NCI-H774 (cell line): ENCODE measurements at places on chromosomes 16 and 17.
A peak's percentile ranks its signal among the peaks of the same experiment; 100 is the strongest.

DNA sequence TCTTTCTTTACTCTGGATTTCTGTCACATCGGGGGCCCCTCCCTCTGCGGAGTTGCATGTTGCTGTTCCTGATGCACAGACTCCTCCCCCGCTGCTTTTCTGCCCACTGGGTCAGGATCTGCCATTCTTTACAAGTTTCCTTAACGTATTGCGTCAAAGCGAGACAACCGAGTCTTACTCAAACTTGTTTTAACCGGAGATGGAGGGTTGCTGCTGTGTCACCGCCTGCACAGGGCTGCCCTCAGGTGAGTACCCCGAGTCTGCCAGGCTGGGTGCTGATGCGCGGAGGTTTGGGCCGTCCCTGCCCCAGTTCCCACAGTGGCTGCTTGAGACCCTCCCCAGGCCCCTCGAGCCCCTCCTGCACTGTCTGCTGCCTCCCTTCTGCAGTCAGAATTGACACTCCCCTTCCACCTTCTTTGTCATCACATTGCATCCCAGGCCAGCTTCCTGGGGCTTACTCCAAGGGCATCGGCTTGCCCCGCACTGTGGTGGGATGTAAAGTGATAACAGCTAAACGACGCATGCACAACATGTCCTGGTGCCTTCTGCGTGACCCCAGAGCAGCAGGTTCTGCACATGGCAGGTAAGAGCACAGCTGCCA lies 19.3 kb downstream of the CARHSP1 start:
- no peak for DNase-seq

- no peak for DNase-seq
These were observed 44.5 kb downstream of the CLEC16A start for GRCh38 chr16:10988879-10989278.

GRCh38 chr16:71542377-71542776 lies 16.2 kb downstream of the CHST4 start:
- DNase-seq = no peak

DNA sequence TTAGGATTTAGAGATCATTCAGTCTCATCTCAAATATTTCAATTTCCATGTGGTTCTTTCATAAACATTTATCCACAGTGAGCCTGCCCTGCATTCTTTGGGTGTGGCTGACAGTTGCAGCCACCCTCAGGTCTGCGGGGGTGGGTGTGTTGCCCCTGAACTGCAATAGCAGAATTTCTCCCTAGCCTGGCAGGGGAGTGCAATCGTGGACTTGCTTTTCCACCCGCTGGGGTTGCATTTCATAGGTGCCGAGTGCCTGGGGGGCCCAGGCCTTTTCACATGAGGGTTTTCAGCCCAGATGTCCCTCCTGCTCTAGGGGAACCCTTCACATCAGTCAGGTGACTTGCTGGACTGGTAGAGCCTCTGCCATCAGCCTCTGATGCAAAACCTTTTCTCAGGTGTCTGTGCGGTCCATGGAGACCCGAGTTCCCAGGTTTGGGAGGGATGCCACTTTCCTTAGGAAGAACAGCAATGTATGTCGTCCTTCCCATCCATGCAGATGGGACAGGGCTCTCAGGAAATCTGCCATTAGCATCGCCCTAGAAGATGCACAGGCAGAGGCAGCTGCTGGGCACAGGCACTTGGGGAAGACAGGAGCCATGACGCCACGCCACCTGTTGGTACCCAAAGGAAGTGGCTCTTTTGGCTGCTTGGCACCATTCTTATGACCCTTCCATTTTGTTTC lies 2.4 kb upstream of the USP36 start:
- DNase-seq = peak; percentile 71

DNA sequence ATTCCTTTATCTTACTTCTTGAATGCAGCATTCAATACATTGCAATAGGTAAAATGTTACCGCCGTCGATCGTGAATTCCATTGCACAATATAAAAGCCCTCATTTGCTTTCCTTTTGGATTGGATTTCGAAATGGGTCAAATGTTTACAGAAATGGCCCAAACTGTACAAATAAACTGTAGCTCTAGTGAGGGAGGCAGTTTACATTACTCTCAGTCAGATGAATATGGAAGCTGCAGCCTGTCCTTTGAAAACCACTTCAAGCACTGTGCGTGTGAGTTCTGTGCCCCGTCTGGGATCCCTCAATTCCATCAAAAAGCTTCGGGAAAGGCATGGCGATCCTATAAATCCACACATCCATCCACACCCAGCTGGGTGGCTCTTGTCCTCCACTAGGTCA lies 258.6 kb upstream of the FOXF1 start:
- DNase-seq = no peak

- DNase-seq = no peak
These were observed 882.8 kb upstream of the SOX9 start for GRCh38 chr17:71237903-71238538.

- no peak for DNase-seq
These were observed 85.9 kb upstream of the PLCG2 start for GRCh38 chr16:81693041-81693743.

DNA sequence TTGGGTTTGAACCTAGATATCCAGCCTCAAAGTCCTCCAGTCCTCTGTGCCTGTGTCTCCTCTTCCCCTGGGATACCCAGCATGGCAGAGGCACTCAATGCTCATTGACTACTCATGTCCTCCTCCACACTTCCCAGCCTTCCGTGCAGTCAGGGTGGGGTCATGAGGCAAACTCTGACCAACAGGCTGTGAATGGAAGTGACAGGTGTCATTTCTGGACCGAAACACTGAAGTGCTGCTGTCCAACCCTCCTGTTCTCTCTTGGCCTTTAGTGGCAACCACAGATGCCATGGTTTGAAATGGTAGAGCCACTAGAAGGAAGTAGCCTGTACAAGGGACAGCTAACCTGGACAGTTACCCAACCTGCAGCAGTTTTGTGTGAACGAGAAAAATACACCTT lies 46.7 kb upstream of the MAP3K14 start:
- DNase-seq = no peak

GRCh38 chr17:48610282-48611211 lies at the start of gene HOXB7:
TSS of gene HOXB7 (minus strand) at chr17:48611017. CDS start at chr17:48610918, 99 bp downstream.
- DNase-seq = peak; percentile 87

DNA sequence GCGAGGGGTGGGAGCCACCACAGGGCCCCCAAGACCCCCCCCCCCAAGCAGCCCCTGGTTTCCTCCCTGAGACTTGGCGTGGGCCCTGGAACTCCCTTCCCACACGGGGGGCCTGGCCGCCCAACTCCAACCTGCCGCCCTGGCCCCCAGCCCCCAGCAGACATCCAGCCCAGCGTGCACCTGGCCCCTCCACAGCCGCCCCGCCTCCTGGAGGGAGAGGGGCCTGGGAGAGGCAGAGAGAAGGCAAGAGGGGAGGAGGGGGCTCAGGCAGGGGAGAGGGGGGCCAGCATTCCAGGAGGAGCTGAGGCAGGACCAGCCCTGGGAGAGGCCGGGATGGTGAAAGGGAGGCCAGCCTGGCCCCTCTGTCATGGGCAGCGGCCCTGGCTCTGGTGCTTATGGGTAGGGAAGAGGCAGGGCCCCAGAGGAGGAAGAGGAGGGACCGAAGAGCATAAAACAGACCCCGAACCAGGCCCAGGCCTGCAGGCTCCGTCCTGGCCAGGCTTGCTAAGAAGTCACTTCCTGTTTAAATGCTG lies 16.7 kb downstream of the IL34 start:
- no peak for DNase-seq

- DNase-seq = no peak
These were observed 7.3 kb downstream of the MFSD6L start for GRCh38 chr17:8791910-8792270.

DNA sequence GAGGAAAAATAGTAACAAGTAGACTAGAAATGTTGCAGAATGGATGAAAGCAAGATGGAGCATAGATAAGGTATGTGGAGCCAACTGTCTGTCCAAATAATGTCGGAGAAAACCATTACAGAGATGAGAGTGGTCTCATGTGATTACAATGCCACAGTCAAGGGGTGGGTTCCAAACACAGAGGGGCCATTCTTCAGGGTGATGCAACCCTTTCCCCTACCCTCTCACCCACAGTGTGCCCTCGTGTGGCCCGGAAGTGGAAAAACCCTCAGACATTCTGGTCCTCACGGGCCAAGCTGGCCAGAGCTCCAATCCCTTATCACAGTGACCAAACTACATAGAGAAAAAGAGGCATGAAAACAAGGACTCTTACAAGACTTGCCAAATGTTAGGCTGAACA lies 17.7 kb upstream of the HS3ST3A1 start:
- DNase-seq = no peak

DNA sequence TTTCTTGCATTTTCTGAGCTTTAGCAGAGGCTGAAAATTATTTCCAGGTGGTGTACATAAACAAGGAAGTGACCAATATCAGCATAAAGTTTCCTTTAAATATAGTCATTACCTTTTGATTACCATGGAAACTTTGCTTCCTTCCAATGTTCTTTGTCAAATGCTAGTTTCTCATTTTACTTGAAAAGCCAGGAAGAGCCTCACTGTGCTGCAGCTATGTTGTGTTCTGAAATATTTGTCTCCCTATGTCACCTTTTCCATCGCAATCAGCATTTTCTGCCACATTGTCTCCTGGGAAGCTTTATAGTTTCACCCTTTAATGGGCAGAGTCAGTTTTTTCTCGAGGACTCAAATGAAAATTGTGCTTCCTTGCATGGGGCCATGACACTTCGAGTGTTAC lies 496.0 kb downstream of the CDH8 start:
- no peak for DNase-seq

DNA sequence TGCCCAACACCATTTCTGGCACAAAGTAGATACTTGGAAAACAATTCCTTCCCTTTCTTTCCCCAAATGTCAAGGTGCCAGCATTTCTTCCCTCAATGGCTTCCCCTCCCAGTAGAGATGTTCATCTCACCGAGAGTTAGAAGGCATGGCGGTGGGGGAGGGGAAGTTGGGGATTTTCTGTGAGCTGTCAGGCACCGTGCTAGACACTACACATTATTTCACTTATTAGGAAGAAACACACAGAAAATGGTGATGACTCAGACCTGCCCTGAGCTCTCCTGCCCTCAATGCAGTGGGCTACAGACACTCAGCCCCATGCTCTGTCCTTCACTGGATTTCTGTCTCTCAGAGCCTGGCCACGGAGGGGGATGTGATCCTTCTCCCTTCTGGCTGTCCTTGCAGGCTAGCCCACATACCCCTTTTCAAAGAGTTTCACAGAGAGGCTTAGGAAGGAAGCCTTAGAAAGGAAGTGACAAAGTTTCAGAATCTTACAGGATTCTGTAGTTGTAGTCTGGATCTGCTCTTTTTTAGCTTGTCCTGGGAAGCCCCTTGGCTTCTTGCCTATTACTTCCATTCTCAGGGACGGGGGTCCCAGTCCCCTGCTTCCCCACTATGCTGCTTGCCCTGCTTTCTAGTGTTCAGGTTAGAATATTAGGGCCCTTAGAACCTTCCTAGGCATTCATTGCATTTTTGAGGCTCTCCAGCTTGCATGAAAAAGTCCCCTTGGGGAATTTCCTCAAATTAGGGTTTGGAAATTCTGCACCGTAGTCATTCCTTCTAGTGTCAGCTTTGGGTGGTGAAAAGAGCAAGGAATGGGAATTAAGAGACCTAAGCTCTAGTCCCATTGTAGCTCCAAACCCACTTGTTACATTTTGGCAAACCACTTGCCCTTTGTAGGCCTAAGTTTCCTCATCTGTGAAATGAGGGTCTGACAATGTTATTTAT lies 12.2 kb upstream of the CCL5 start:
- no peak for DNase-seq

DNA sequence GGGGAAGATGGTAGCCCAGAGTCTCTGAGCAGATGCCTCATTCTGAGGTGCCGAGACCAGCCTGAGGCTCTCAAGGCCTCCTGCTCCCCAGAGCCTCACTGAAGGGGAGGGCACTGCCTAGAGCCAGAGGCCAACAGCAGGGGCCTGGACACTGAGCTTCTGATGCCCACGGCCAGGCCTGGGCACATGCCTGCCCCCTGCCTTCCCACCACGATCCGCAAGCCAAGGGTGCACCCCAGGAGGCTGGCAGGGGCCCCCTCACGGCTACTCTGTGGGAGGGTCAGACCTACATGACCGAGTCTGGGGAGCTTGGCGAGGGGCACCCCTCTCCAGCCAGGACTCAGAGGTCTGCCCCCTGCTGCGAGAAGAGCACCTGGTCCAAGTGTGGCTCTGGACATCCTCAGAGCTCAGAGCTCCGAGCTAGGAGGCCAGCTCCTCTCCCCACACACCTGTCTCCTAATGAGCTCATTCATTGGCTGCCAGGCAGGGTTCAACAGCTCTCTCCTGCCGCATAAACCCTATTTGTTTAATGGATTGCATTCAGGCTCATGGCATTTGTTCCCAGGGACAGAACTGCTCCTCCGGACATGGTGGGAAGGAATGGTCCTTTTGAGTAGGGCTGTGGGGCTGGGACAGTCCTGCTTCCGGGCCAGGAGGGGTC lies 13.9 kb downstream of the OTOP3 start:
- peak; percentile 90 for DNase-seq
